NCI-H1417 (cell line): ENCODE measurements at places on chromosomes 5 and 9.

- DNase-seq, result peak; percentile 93
Observed at GRCh38 chr9:124330011-124330697, 72.4 kb downstream of the NEK6 start.

DNA sequence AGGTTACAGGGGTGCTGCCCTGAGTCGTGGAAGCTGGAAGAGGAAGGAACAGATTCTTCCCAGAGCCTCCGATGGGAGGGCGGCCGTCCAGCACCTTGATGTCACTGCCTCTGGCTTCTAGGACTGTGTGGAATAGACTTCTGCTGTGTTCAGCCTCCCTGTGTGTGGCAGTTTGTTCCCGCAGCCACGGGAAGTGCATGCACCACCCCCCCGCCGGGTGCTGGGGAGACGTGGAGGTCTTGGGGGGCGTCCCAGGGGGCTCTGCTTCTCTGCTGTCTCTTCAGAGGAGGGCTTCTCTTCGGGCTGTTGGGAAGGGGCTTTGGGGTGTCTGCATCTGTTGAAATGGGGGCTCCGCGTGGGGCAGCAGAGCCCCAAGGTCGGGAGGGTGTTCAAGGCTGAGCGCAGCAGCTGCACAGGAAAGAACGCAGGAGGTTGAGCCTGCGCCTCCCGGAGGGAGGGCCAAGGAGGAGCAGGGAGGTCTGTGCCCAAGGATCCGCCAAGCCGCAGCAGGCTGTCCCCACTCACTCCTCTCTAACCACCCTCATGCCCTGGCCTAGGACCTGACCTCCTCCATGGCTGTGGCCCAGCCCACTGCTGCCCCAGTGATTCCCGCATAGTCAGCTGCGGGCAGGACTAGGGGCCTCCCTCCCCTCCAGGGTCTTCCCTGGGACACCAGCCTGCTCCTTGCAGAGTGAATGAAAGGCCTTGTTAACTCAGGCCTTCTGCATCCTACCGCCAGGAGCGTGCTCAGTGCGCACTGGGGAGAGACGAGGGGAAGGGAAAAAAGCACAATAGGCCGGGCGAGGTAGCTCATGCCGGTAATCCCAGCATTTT is 45.0 kb downstream of the ROPN1L start:
- DNase-seq, result no peak

GRCh38 chr9:78386348-78386747 is 89.4 kb downstream of the PSAT1 start:
- DNase-seq, result no peak

- no peak for DNase-seq
Observed at GRCh38 chr5:160451281-160451680, 29.6 kb downstream of the PTTG1 start.

DNA sequence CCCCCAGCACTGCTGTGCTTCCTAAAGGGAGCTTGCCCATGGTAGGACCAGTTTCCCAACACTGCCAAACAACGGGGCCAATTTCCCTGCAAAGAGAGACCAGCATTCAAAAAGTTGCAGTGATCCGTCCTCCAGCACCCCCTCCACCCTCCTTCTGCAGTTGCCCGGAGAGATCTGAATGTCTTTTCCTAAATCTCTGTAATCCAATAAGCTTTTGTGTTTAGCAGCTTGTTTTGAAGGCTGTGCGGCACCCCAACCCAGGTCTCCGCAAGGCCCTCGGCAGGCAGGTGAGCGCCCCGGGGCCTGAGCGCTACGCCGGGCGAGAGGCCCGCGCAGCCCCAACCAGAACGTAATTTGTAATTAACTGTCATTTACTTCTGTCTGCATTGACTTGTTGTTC is 366.9 kb upstream of the IRX2 start:
- peak; percentile 29 for DNase-seq

GRCh38 chr9:21085005-21085404 is 7.3 kb upstream of the IFNB1 start:
- no peak for DNase-seq

GRCh38 chr9:98977246-98977714 is 33.6 kb downstream of the COL15A1 start:
- DNase-seq, result no peak

DNA sequence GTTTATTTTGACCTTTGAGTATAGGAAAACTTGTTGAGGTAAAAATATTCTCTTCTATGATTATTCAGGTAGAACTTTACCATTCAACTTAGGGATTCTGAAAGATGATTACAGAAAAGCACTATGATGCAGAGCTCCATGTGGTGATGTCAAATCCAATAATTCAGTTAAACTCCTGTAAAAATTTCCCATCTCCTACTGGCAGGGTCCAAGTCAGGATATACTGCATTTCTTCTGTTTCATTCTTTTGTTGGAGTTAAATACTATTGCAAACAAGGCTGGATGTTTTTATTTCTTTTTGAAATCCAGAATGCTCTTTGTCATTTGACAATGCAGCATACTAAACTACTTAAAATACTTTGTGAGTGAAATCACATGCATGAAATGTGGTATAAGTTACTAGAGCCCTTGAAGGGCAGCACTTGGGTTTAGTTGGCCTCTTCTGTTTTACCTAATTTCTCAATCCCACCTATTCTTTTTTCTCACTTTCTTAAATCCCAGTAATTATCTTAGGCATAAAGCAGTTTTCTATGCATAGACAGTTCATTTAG is 204.5 kb downstream of the FBXL7 start:
- no peak for DNase-seq

DNA sequence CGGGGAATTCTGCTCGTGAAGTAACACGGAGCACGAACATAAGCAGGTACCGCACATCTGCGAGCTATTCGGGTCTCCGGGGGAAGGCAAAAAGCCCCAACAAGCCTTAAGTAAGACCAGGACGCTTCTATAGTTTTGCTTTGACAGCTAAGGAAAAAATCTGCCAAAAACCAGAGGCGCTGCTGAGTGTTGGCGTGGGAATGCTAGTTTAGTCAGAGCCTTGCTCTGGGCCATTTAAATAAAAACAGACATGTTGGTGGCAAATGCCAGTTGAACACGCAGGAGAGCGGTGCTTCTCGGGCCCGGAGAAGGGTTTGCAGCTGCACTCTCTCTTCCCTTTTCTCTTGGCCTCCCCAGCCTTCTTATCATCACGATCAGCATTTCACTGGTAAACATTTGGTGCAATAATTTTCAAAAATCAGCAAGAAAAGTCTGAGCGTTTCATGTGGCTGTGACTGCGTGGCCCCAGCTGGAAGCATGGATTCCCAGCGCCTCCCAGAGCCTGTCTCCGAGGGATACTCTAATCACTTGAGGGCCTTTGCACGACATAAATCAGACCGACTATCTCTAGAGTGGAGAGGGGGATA is 6.4 kb upstream of the NOTCH1 start:
- DNase-seq, result no peak

- no peak for DNase-seq
Observed at GRCh38 chr5:116372931-116373597, 201.6 kb downstream of the SEMA6A start.

DNA sequence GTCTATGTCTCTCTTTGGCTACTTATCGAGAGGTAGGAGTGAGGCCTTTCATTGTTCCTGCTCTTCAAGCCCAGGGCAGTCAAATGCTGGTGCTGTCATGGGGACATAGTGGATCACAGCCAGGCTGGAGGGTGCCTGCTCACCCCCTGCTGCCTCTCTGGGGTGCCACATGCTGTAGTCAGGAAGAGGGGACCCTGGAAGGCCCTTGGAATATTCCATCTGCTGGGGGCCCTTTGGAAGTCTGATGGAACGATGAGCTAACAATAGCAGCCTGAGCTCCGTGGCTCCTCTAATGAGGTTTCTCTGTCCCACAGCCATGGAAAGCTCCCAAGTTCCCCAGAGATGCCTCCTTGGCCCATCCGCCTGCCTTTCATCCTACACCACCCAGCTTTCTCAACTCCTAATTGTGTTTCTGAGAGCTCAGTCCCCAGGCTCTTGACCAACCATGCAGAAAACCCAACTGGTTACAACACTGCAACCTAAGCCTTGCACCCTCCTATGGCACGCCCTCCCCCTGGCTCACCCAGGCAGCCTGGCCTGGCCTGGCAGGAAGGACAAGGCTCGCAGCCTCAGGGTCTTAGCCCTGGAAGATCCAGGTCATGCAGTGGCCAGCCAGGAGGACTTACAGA is 91.7 kb downstream of the NRG2 start:
- no peak for DNase-seq

GRCh38 chr5:17317473-17317872 is 100.0 kb downstream of the BASP1 start:
- DNase-seq, result no peak

DNA sequence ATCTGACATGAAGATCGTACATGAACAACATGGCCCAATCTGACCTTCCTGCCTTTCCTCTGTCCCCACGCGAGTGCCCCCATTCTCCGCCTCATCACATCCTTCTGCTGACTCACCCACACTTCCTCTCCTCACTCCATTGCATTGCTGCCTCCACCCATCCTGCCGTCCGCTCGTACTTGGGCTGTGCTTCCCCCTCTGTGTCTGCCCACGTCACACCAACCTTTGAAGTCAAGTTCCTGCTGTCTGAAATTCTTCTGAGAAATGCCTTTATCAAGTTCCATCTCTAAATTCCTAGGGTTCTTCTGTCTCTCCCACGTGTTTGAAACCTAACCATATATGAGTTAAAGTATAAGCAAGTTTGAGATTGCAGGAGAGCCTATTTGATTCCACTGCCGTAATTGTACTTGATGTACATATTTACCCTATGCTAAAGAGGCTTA is 18.0 kb upstream of the STARD4 start:
- no peak for DNase-seq

DNA sequence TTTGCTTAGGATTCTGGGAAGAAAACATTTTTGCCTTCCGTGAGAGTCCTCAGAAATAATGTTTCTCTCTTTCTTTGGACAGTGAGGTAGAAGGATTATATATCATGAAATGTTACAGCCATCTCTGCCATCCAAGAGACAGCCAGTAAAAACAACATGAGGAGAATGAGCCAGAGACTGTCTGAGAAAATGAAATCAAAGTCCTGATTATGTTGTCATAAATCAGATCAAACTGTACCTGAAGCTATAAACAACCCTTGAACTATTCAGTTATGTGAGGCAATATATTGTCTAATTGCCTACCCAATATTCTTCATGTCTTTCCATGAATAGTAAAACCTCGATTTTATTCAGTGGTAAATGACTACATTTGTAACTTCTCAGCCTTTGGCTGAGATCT is 9.2 kb upstream of the HTR4 start:
- DNase-seq, result no peak

DNA sequence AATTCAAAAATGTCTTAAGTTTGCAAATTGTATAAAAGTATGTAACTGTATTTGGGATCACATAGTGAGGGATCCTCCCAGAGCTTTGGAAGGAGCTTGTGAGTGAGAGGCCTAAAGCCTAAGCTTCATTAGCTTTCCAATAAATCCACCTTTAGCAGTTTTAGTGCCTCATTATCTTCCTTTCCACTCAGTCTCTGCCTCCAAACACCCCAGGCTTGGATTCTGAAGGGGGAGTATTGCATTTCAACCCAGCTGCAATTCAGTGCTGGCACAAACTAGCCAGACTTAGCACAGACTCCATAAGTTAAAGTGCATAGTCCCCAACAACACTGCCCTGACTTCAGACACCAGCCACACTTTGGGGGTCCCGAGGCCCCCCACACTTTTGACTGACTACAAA is 113.5 kb downstream of the SMARCA2 start:
- DNase-seq, result no peak

- no peak for DNase-seq
Observed at GRCh38 chr9:116935149-116935897, 248.2 kb downstream of the TRIM32 start.

GRCh38 chr9:130185490-130186031 is 13.4 kb downstream of the NCS1 start:
- DNase-seq, result no peak

GRCh38 chr5:154191467-154192261 is 1.1 kb downstream of the GALNT10 start:
- no peak for DNase-seq

- DNase-seq, result peak; percentile 1
Observed at GRCh38 chr5:167261309-167262100, 1029.9 kb upstream of the WWC1 start.

GRCh38 chr9:127193483-127193882 is 71.0 kb upstream of the ANGPTL2 start:
- no peak for DNase-seq

GRCh38 chr9:76603448-76603895 is 144.5 kb downstream of the GCNT1 start:
- no peak for DNase-seq

- peak; percentile 33 for DNase-seq
Observed at GRCh38 chr9:108473209-108474112, 382.3 kb downstream of the ACTL7B start.

DNA sequence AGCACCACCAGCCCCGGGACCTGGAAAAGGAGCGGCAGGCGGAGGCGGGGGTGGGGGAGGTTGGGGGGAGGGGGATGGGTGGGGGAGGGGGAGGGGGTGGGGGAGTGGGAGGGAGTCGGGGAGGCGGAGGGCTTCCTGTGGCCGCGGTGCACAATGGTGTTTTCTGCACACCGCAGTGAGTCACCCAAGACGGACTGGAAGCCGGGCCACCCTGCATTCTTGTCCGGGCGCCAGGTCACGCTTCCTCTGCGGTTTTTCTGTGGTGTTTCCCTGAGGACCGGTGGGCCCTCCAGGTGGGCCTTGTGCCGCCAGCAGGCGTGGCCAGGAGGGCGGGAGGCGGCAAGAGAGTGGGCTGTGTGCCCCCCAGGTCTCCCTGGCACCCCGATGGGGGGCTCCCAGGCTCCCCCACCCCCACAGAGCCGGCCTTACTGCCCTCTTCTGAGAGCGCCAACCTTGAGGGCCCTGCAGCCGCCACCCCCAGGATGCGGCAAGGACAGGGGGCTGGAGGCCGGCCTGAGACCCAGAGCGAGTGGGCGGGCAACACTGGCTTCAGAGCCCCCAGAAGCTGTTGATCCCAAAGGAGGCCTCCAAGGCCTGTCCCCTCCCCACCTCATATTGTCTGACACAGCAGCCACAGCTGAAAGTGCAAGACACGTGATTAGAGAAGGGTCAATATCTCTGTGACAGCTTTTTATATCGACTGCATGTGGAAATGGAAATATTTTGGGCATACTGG is 11.1 kb downstream of the EXD3 start:
- DNase-seq, result no peak

- DNase-seq, result peak; percentile 88
Observed at GRCh38 chr9:99820685-99821395, 845 bp upstream of the NR4A3 start.

GRCh38 chr5:98318386-98318785 is 455.1 kb upstream of the RGMB start:
- peak; percentile 9 for DNase-seq

DNA sequence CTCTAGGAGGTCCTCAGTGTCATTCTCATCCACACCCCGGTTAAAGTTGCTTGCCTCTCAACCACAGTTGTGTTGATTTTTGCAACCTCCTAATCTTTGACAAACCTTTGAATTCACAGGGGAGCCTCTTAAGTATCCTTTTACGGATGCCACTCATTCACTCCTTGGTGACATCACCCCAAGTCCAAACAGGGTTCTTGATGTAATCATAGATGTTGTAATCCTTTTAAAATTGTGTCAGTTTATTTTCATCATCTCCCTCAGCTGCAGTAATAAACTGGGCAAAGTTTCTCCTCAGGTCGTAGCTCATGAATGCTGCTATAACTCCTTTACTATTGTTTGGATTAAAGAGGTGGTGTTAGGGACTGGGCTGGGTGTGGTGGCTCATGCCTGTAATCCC is 637.2 kb upstream of the NUDT12 start:
- DNase-seq, result no peak

GRCh38 chr9:76358628-76359280 is 35.5 kb downstream of the RFK start:
- DNase-seq, result no peak

GRCh38 chr9:132931178-132931735 is 13.2 kb downstream of the TSC1 start:
- no peak for DNase-seq

GRCh38 chr5:53671447-53671846 is 111.0 kb downstream of the NDUFS4 start:
- DNase-seq, result no peak
